ELF-1 (cell line): ENCODE measurements at places on chromosomes 1 and 21.

- DNase-seq: no peak
Measured at GRCh38 chr21:15308333-15308732, 243.5 kb upstream of the NRIP1 start.

DNA sequence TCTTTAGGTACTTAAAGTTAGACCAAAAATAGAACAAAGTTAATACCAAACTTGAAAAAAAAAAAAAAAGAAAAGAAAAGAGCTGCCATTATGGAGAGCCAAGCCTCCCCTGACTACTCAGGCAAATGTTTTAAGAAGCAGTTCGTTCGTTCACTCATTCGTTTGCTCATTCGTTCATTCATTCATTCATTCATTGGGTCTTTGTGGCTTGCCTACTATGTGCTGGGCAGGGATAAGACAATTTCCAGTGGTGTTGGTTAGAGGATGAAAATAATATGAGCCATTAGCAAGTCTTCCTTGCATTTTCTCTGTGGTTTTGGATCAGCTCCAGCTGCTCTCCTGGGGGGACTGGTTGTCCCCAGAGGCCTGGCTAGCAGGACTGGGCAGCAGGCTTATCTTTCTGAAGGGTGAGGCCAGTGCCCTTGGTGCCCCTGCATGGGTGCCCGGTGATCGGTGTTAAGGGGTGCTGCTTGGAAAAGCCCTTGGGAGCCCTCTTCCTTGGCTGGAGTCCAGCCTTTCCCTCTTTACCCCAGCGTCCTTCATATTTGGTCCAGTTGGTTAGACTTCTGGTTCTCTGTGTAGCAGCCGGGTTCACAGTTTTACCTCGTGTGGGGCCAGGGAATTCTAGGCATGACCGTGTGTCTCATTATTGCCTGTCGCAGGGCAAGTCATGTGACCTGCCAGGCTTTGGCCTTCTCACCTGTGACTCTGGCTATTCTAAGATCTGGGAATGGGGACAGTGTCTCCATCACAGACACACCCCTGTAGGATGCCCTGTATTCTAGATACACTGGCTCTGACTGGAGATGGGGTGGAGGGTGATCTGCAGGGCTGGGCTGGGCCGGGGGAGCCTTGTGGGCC lies 32.8 kb downstream of the LHX4 start:
- DNase-seq: no peak

GRCh38 chr21:15301014-15301413 lies 236.2 kb upstream of the NRIP1 start:
- DNase-seq: no peak

- peak; percentile 63 for DNase-seq
Measured at GRCh38 chr1:229117664-229118300, 153.1 kb upstream of the RAB4A start.

GRCh38 chr1:24071941-24072340 lies 40.0 kb downstream of the MYOM3 start:
- DNase-seq: no peak

GRCh38 chr1:161792740-161793139 lies 26.6 kb downstream of the ATF6 start:
- no peak for DNase-seq

DNA sequence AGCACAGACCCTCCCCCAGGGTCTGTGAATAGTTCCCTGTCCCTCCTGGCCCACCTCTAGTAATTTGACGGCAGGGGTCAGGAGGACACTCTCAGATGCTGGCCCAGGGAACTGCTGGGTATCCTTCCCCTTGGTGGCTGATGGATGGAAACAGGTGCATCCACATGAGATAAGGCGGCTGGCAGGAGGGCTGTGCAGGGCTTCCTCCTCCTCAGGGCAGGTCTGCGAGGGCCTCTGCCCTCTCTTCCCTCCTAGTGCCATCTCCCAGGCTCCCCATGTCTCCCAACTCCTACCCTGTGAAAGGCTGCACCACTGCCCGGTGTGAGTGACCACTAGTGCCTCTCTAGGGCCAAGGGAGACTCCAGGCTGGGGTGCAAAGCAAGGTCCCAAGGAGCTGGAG lies 123.9 kb downstream of the GLIS1 start:
- DNase-seq: no peak

- no peak for DNase-seq
Measured at GRCh38 chr1:8014381-8014988, 11.6 kb downstream of the ERRFI1 start.

DNA sequence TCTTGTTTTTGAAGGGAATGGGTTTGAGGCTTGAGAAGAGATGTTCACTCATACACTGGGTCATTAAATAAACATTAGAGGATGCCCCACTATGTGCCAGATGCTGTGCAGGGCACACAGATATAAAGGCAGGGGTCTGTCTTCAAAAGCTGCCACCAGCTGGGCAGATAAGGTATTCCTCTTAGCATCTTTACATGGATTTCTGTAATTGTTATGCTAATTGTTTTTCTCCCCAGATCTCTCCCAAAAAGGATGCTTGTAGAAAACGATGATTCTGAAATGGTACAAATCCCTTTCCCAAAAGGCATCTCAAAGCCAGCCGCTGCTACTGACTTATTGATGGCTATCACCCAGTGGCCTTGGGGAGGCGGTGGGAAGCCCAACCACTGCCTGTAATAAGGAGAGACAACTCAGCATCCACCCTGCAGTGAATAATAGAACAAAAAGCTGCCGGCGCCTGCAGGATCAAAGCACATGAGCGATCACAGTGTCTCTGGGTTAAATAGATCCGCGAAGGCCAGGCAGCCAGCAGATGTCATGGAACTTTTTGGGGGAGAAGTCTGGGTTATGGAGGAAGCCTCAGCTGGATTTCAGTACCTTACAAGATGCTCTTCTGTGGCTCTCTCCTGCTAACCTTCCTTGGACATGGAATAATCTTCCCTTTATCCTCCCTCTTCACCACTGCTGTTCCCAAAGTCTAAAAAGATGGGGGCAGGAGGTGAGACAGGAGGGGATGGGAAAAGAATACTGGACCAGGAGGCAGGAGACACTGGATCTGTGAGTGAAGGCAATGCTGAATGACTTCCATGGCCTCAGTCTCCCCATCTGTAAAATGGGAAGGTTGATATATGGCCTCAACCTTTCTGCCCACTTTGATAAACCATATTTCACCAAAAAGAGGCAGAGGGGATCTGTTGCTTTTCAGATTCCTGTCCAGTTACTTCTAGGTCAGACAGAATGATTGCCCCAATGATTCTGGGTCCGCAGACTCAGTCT lies 54.8 kb upstream of the CD34 start:
- DNase-seq: peak; percentile 86

- no peak for DNase-seq
Measured at GRCh38 chr1:110258734-110259133, 48.6 kb downstream of the KCNC4 start.

GRCh38 chr1:50420689-50421365 lies 2.4 kb downstream of the DMRTA2 start:
- peak; percentile 58 for DNase-seq

DNA sequence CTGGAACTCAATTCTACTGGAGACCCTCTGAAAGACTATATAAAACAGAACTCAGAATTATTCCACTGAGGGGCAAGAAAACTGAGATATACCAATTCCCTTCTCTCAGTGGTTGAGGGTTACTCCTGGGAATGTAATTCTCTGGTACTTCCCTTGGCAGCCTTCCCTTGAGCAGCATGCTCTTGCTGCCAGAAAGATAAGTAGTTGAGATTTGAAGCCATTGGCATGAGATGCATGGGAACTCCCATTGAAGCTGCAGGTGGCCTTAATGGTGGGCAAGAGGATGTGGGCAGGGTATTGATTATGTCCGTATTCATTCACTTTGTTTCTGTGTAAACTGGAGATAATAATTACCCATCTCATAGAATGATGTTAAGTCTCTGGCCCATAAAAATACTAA lies 28.6 kb upstream of the C1orf185 start:
- DNase-seq: no peak

- no peak for DNase-seq
Measured at GRCh38 chr1:54259546-54260140, 59.7 kb downstream of the MRPL37 start.

DNA sequence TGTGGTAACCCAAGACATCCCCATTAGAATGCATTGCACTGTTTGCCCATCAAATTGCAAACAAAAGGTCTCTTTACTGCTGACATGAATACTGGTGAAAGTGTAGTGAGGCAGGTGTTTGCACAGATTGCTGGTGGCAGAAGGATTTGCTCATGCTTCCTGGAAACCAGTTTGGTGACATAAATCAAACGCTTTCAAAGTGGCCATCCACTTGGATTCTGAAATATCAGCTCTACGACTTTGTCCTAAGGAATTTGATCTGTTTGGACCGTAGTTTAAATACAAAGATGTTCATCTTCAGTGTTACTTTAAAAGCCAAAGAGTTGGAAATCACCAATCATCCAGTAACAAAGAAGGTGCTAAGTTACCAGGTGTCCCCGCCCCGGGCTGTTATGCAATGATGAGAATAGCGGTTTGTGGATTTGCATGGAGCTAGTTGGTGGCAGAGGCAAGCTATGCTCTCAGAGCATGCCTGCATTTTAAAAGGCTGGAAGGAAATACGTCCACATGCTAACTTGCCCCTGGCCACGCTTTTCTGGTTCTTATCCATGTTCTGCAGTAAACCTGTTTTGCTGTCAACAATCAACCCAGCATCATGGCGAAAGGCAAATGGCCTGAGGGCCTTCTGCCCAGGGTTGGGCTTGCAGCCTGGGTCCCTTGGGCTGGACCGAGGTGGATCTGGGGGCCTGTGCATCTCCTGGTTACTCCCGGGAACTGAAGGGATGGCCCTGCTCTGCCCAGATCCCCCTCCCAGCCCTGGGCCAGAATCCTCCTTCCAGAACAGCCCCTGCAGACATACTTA lies 49.2 kb downstream of the UMODL1 start:
- peak; percentile 93 for DNase-seq
